ENCODE measurements at places on chromosomes 12 and 14.

GRCh38 chr14:99174770-99175319 lies 97.2 kb downstream of the BCL11B start:
- DNase-seq, result no peak

GRCh38 chr14:74616507-74616906 lies 4.5 kb upstream of the LTBP2 start:
- DNase-seq, result no peak

- no peak for DNase-seq
Measured at GRCh38 chr12:46803517-46803916, 22.3 kb downstream of the SLC38A4 start.

DNA sequence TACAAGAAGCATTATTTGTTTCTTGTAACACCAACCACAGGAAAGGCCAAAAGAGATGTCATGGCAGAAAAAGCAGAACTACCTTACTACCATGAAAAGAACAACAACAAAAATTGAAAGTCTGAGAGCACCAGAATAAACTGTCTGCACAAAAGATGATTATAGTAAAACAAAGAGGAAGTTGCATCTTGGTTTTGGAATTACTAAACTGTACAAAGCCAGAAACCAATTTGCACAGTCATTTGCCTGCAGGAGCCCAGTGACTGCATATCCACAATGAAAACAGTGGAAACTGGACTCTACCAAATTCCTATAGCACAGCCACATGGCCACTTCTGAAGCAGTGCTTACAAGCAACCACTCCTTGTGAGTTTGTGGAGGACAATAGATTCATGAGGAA lies 276.2 kb downstream of the SSPN start:
- no peak for DNase-seq

DNA sequence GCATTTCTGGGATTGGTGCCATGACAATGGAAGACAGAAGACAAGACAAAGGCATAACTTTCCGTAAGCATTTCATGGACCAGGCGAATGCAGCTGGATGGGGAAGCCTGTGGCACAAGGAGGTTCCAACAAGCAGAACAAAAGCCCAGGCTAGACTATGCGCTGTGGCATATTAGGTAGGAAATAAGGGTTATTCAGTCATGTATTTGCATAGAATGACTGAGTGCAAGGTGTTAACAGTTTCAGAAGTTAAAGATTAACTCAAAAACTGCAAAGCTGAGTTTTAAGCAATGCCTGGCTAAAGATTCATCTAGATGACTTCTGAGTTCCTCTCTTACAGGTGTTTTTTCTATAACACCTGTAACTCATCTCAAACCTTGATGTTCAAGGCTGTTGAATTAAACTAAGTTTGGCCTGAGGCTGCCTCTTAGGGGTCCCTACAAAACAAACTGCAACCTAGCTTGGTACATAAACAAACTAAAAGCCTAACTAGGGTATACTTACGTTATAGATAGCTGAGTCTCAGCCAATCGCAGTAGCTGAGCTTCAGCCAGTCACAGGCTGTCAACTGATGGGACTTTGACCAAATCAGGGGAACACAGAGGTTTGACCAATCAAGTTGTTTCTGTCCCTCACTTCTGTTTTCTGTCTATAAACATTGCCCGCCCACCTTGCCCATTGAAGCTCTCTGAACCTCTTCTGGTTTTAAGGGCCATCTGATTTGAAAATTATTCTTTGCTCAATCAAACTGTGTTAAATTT lies 52.2 kb upstream of the PLBD1 start:
- DNase-seq, result no peak

- DNase-seq, result no peak
Measured at GRCh38 chr14:41607966-41608663, 1.4 kb downstream of the LRFN5 start.

DNA sequence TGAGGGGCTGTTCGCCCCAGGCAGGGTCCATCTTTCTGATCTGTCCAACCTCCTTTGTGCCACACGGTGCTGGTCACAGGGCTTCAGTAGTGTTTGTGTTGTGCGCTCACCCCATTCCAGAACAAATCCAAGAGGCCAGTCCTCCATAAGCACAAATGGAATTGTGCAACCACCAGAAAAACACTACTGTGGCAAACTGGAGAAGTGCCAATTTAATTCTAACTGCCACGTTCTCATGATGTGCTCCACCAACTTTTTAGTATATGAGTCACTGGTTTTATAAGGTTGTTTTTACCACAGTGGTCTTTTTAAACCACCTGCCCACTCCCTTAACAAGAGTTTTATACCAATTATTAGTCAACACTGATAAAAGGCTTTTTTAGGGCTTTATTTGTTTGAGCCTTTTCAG lies 380.2 kb downstream of the NAV3 start:
- no peak for DNase-seq

DNA sequence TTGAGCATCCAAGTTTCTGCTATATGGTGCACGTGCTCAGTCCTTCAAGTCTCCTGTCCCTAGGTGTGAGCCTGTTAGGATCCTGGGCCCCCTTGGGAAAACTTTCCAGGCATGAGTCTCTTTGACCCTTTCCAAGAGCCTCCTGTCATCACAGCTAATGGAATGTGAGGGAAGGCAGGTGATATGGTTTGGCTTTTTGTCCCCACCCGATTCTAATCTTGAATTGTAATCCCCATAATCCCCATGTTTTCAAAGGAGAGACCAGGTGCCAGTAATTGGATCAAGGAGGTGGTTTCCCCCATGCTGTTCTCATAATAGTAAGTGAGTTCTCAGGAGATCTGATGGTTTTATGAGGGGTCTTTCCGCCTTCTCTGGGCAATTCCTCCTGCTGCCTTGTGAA lies 265.5 kb downstream of the ATP23 start:
- DNase-seq, result no peak

All from left renal pelvis (tissue), 4 donors.